ENCODE measurements at places on chromosomes 2 and 18. TPM values are rescaled to one million over a fixed set of nuclear protein-coding genes. Genes with fewer than 3 reads are reported as not detected.

LRP2 gene
- total RNA-seq, result 2.6 TPM

ZNF396 gene
- total RNA-seq, result 0.86 TPM

SERPINB5 gene
- total RNA-seq, result not detected

CNRIP1 gene
- total RNA-seq, result not detected

LRRTM1 gene
- total RNA-seq, result not detected

FAP gene
- total RNA-seq, result 0.50 TPM

NAT8 gene
- not detected for total RNA-seq

SPDYA gene
- 2.0 TPM for total RNA-seq

GPR45 gene
- not detected for total RNA-seq

KIAA2012 gene
- not detected for total RNA-seq

LRRTM4 gene
- not detected for total RNA-seq

FOXI3 gene
- total RNA-seq, result not detected

TRPM8 gene
- not detected for total RNA-seq

PAX8 gene
- total RNA-seq, result 0.35 TPM

OTOF gene
- total RNA-seq, result 0.16 TPM

SLC19A3 gene
- not detected for total RNA-seq

GBX2 gene
- total RNA-seq, result not detected

IFIH1 gene
- total RNA-seq, result 29.2 TPM

PID1 gene
- not detected for total RNA-seq

AQP4 gene
- total RNA-seq, result not detected

CFAP53 gene
- total RNA-seq, result 0.82 TPM

RMND5A gene
- total RNA-seq, result 30.1 TPM

LYG2 gene
- total RNA-seq, result not detected

SCN3A gene
- total RNA-seq, result 0.43 TPM

DNAH6 gene
- total RNA-seq, result 2.6 TPM

TRIM43 gene
- total RNA-seq, result not detected

GKN2 gene
- not detected for total RNA-seq

CD28 gene
- total RNA-seq, result 159 TPM

ZBTB7C gene
- not detected for total RNA-seq

ROCK1 gene
- 59.4 TPM for total RNA-seq

PLCL1 gene
- 1.3 TPM for total RNA-seq

PRSS56 gene
- total RNA-seq, result not detected

POTEI gene
- not detected for total RNA-seq

FAM237A gene
- total RNA-seq, result not detected
